ENCODE measurements at places on chromosomes 1 and 21.

DNA sequence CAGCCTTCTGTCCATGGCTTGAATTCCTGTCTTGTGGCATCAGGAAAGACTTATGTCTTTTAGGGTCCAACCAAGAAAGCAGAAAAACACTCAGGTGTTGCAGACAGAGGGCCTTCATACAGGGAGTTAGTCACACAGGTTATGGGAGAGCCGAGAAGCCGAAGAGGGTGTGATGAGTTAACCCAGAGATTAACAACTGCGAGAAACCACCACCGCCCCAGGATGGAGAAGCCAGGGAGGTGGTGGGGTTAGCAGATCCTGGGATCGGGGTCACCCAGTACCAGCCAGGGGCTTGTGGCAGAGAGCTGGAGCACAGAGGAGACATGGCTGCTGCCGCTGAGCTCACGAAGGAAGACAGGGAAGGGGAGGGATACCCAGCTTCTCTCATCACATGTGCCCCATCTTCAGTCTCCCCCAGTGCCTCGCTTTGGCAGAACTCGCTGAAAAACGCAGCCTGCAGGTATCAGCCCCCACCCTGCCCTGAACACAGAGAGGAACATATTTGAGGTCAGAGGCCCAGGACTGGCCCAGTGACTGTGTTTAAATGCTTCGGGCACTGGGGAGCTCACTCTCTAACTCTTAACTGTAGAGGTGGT is 58.7 kb downstream of the RUNX3 start:
- no peak overlapping the region for H3K27ac ChIP-seq
- H3K4me3 ChIP-seq: no peak overlapping the region
- H3K36me3 ChIP-seq: no peaks in the 10 kb centered on the region
- DNase-seq: no peak
- H3K27me3 ChIP-seq: no peaks in the 10 kb centered on the region

GRCh38 chr1:66352792-66353191 is 181.2 kb upstream of the SGIP1 start:
- H3K27me3 ChIP-seq: no peaks in the 10 kb centered on the region
- no peak overlapping the region for H3K4me3 ChIP-seq
- no peak for DNase-seq
- H3K4me1 ChIP-seq: peaks cover 90% of the 10 kb centered on the region
- H3K27ac ChIP-seq: peak overlapping the region; percentile 94
- no peaks in the 10 kb centered on the region for H3K36me3 ChIP-seq

DNA sequence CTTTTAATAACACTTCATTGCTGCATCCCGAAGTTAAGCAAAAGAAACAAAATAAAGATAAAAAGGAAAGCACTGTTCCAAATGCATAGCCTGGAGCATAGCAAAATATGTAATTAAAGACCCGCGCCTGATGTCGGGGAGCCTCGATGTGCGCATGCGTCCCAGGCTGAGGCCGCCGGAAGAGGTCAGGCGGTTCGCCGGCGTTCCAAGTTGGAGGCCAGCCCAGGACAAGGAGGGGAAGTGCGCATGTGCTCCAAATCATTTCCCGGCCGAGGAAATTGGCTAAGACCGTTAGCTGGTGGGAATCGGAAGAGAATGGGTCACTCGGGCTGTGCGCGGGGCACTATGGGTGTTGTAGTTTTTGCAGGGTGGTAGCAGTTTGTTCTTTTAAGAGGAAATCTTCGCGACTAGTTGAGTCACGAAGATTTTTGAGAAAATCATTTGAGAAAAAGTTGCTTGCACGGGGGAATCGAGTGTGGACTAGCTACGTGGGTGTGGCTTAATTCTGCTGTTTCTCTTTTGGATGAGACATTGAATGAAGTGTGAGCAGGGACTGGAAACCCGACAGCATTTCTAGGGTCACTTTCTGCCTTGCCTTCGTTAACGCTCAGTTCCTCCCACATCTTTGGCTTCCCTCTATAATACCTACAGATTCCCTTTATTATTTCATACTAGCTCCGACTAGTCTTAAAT is 31.0 kb upstream of the CD1D start:
- H3K36me3 ChIP-seq: no peaks in the 10 kb centered on the region
- DNase-seq: peak; percentile 97
- peak overlapping the region; percentile 36 for H3K4me3 ChIP-seq
- no peaks in the 10 kb centered on the region for H3K27me3 ChIP-seq
- no peak overlapping the region for H3K27ac ChIP-seq
- H3K4me1 ChIP-seq: peaks cover 3% of the 10 kb centered on the region

GRCh38 chr1:43822040-43822690 is 111.4 kb upstream of the ARTN start:
- peak; percentile 58 for DNase-seq
- H3K27me3 ChIP-seq: no peaks in the 10 kb centered on the region
- no peaks in the 10 kb centered on the region for H3K4me1 ChIP-seq
- H3K36me3 ChIP-seq: peaks cover 15% of the 10 kb centered on the region

- no peak overlapping the region for H3K27ac ChIP-seq
- H3K4me1 ChIP-seq: peaks cover 8% of the 10 kb centered on the region
These were observed 99.1 kb downstream of the PLA2G4A start for GRCh38 chr1:186927884-186928283.

- no peak overlapping the region for H3K4me3 ChIP-seq
- no peak overlapping the region for H3K27ac ChIP-seq
- no peak for DNase-seq
- peaks cover 7% of the 10 kb centered on the region for H3K36me3 ChIP-seq
- H3K4me1 ChIP-seq: peaks cover 6% of the 10 kb centered on the region
These were observed 19.4 kb downstream of the PTPRF start for GRCh38 chr1:43549921-43550597.

DNA sequence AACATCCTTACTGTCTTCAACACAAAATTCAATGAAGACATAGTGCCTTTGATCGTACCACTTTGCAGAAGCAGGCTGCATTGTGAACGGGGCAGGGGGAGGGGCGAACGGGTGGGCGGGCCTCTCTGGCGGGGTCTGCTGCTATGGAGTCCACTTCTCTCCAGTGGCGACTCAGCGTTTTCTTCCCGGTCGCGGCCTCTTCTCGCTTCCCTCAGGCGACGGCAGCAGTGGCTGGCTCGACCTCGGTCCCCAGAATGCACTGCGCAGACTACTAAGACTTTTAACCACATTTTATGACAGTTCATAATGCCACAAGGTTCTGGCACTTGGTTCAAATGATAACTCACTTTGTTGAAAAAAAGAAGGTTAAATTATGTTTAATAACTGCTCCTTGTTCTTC is 21.2 kb downstream of the GBP2 start:
- no peak overlapping the region for H3K4me3 ChIP-seq
- H3K27me3 ChIP-seq: no peaks in the 10 kb centered on the region
- no peaks in the 10 kb centered on the region for H3K4me1 ChIP-seq
- no peak overlapping the region for H3K27ac ChIP-seq
- H3K36me3 ChIP-seq: no peaks in the 10 kb centered on the region

DNA sequence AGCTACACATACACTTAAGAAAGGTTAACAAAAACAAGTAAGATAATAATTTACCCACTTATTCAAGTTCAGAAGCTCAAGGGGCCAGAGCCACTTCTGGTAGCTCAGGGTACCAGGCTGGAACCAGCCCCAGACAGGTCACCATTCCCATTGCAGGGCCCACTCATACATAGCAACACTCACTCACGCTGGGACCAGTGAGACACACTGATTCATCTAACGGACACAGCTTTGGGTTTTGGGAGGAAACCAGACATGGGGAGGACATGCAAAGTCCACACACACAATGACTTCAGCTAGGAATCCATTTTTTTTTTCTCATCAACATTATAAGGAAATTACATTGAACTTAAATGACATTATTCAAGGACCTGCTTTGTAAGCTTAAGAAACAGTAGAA is 169.1 kb downstream of the ZC3H11B start:
- H3K27me3 ChIP-seq: peaks cover 5% of the 10 kb centered on the region
- no peaks in the 10 kb centered on the region for H3K36me3 ChIP-seq
- H3K4me1 ChIP-seq: no peaks in the 10 kb centered on the region
- no peak overlapping the region for H3K4me3 ChIP-seq
- no peak for DNase-seq

DNA sequence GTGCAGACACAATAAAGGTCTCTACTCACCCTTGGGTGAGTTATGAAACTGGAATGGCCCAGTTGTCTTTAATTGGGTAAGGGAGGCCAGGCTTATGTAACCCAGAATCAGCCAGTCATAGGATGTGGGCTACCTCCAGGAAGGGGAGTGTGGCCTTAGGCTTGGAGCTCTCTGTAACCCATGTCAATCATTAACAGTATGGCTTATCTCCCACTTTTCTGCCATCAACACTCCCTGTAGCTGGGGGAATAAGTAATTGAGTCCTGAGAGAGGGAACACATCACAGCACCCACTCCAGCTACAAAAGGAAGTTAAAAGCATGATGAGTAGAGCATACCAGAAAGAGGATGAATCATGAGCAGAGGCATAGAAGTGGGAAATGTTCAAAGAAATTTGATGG is 327.0 kb upstream of the DUSP10 start:
- no peak overlapping the region for H3K4me3 ChIP-seq
- H3K4me1 ChIP-seq: no peaks in the 10 kb centered on the region
- no peak overlapping the region for H3K27ac ChIP-seq
- no peaks in the 10 kb centered on the region for H3K36me3 ChIP-seq
- no peaks in the 10 kb centered on the region for H3K27me3 ChIP-seq
- DNase-seq: no peak

- H3K4me3 ChIP-seq: no peak overlapping the region
- no peak for DNase-seq
- no peaks in the 10 kb centered on the region for H3K27me3 ChIP-seq
These were observed 29.5 kb downstream of the TMEM53 start for GRCh38 chr1:44644806-44645205.

GRCh38 chr1:33400153-33400911 is 30.6 kb downstream of the PHC2 start:
- H3K4me3 ChIP-seq: no peak overlapping the region
- peaks cover 13% of the 10 kb centered on the region for H3K4me1 ChIP-seq
- H3K27ac ChIP-seq: no peak overlapping the region
- no peaks in the 10 kb centered on the region for H3K36me3 ChIP-seq
- no peaks in the 10 kb centered on the region for H3K27me3 ChIP-seq
- no peak for DNase-seq

GRCh38 chr21:17921579-17922530 is 102.7 kb upstream of the C21orf91 start:
- H3K4me1 ChIP-seq: no peaks in the 10 kb centered on the region
- H3K4me3 ChIP-seq: no peak overlapping the region
- no peak for DNase-seq
- no peaks in the 10 kb centered on the region for H3K36me3 ChIP-seq
- H3K27me3 ChIP-seq: no peaks in the 10 kb centered on the region
- no peak overlapping the region for H3K27ac ChIP-seq

DNA sequence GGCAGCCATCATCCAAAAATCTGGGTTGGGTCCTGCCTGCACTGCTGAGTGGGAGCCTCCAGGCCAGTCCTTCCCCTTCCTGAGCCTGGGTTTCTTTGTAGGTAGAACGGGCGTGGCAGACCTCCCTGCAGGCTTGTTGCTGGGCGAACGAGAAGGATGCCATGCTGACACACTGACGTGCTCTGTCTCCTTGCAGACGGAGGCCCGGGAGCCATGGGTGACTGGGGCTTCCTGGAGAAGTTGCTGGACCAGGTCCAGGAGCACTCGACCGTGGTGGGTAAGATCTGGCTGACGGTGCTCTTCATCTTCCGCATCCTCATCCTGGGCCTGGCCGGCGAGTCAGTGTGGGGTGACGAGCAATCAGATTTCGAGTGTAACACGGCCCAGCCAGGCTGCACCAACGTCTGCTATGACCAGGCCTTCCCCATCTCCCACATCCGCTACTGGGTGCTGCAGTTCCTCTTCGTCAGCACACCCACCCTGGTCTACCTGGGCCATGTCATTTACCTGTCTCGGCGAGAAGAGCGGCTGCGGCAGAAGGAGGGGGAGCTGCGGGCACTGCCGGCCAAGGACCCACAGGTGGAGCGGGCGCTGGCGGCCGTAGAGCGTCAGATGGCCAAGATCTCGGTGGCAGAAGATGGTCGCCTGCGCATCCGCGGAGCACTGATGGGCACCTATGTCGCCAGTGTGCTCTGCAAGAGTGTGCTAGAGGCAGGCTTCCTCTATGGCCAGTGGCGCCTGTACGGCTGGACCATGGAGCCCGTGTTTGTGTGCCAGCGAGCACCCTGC is 1.4 kb downstream of the GJA4 start:
- H3K4me1 ChIP-seq: no peaks in the 10 kb centered on the region
- no peak overlapping the region for H3K27ac ChIP-seq

DNA sequence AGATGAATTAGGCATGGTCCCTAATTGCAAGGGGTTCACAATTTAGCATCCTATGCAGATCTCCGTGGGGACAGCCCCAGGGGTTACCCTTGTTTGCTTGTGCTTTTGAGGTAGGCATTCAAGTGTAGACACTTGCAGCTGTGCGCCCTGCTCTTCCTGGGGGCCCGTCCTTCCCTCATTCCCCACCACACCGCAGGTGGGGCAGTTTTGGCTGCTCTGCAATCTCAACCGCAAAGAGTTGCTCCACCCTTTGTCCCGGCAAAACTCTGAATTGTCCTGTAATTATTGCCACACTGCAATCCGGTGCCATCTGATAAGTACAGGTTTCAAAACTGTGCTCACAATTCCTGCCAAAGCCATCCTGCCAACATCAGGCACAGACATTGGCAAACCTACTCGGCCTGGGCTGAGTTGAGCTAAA is 65.4 kb upstream of the LYST start:
- H3K27ac ChIP-seq: no peak overlapping the region
- no peak for DNase-seq
- no peak overlapping the region for H3K4me3 ChIP-seq
- no peaks in the 10 kb centered on the region for H3K36me3 ChIP-seq
- H3K27me3 ChIP-seq: no peaks in the 10 kb centered on the region

- no peaks in the 10 kb centered on the region for H3K4me1 ChIP-seq
- no peaks in the 10 kb centered on the region for H3K36me3 ChIP-seq
- H3K27ac ChIP-seq: no peak overlapping the region
- no peak overlapping the region for H3K4me3 ChIP-seq
- no peak for DNase-seq
These were observed 31.1 kb downstream of the KPNA6 start for GRCh38 chr1:32138965-32139364.

DNA sequence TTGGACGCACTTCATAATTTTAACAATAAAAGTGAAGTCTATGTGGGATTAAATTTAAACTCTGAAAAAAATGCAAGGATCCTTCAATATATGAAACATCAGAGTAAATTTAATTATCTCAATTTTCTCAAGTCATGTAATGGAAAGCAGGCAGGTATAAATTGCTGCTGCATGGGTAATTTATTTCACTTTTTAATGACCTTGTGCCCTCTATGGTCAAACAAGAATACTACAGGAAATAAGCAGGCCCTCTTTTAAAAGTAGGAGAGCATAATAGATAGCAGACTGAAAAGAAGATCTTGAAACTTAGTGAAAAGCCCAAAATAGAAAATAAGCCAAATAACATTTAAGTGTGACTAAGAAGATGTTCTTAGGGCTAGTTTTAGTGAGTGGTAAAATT is 22.9 kb downstream of the BCAS2 start:
- DNase-seq: peak; percentile 8
- H3K4me3 ChIP-seq: no peak overlapping the region
- no peaks in the 10 kb centered on the region for H3K36me3 ChIP-seq
- no peaks in the 10 kb centered on the region for H3K4me1 ChIP-seq
- H3K27ac ChIP-seq: no peak overlapping the region

GRCh38 chr1:193222056-193222615 is 35.7 kb upstream of the B3GALT2 start:
- H3K4me1 ChIP-seq: peaks cover 7% of the 10 kb centered on the region
- H3K4me3 ChIP-seq: no peak overlapping the region
- no peak overlapping the region for H3K27ac ChIP-seq
- DNase-seq: no peak
- H3K36me3 ChIP-seq: no peaks in the 10 kb centered on the region
